Hindlimb muscle (tissue), 1 donor: ENCODE measurements at places on chromosomes 6 and 20.

GRCh38 chr6:89110284-89110683 is 7.6 kb downstream of the SRSF12 start:
- DNase-seq: no peak

- DNase-seq: no peak
These were observed 715.9 kb upstream of the POU3F2 start for GRCh38 chr6:98118397-98119045.

- no peak for DNase-seq
These were observed 262.0 kb downstream of the CDC5L start for GRCh38 chr6:44649365-44650025.

DNA sequence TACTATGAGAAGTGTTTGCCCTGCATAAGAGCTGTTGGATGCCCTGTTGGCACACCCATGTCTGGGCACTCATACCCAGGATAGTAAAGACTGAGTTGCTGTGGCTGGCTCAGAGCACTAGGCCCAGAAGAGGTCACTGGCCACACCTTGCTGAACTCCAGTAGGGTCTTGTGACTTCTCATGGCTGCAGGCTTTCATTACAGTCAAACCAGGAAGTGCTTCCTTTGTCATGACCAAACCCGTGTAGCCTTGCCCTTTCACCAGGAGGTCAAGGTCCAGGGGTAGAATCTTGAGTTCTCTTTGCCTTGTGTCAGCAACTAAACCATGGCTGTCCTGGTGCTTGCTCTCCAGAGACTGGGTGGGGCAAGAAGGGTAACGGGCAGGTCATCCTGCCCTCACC is 49.5 kb downstream of the CD164 start:
- DNase-seq: no peak

DNA sequence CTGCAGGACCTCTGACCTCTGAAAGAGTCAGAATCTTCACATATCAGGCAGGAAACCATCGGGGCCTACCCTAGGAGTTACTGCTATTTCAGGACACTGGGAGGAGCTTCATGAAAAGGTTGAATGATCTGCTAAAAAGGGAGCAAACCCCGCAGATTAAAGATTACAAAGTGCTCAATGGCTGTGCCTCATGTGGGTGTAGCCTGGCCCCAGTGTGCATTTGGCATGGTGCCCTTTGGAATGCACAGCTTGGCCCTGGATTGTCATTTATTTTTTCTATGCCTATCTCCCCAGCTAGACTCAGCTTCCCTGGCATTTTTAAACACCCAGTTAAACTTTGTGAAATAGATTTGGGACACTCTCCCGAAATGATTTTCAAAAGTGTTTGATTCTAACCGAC is 368.5 kb upstream of the SPTLC3 start:
- no peak for DNase-seq

DNA sequence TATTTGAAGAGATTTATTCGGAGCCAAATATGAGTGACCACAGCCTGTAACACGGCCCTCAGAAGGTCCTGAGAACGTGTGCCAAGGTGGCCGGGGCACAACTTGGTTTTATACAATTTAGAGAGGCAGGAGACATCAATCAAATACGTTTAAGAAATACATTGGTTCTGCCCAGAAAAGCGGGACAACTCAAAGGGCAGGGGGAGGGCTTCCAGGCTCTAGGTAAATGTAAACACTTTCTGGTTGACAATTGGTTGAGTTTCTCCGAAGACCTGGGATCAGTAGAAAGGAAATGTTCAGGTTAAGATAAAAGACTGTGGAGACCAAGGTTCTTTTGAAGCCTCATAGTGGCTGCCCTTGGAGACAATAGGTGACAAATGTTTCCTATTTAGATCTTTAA is 18.9 kb upstream of the KIF25 start:
- no peak for DNase-seq

DNA sequence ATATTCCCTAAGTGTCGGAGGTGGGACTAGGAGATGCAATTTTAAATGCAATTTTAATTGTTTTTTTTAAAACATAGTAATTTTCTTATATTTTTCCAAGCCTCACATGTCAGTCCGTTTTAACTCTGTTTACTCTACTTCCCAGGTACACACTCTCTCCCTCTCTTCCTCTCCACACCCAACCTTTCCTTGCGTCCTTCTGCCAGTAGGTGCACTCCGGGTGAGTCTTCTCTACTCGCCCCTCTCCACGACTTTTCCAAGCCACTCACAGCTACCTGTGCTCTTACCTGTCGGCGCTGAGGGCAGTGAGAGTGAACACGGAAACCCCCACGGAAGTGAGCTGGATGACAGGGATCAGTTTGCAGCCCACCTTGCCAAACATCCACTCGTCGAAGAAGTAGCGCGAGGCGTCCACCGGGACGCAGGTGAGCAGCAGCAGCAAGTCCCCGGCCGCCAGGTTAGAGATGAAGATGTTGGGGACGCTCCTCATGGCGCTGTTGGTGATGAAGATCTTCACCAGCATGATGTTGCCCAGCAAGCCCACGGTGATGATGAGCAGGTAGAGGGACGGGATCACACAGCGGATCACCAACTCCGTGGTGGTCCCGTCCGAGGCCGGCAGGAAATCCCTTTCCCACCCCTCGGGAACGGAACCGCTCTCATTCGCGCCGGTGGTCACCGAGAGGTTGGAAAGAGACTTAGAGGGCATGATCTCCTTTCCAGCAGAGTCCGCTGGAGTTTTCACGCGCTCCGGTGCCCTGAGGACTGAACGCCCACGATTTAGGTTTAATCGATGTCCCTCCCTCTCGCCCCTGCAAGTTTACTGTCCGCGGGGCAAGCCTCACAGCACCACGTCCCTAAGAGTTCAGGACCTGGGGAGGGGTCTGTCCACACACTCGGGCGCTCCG is 44.5 kb upstream of the GJE1 start:
- DNase-seq: no peak

DNA sequence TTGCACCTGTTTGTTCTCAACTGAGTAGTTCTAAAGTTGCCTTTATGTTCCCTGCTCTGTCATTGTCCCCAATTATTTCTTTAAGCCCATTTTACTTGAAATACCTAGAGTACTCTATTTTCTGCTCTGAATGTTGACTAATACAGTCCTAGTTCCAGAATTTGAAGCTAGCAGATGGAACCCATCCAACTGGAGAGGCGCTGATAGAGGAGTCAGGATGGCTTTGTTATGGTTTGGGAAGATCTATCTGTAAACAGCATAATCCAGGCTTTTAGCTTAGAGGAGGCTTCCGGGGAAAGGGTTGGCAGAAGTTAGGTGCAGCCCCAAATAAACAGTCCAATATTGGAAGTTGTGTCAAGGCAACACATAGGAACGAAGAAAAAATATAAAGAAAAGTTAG is 927.7 kb downstream of the TFAP2A start:
- no peak for DNase-seq

DNA sequence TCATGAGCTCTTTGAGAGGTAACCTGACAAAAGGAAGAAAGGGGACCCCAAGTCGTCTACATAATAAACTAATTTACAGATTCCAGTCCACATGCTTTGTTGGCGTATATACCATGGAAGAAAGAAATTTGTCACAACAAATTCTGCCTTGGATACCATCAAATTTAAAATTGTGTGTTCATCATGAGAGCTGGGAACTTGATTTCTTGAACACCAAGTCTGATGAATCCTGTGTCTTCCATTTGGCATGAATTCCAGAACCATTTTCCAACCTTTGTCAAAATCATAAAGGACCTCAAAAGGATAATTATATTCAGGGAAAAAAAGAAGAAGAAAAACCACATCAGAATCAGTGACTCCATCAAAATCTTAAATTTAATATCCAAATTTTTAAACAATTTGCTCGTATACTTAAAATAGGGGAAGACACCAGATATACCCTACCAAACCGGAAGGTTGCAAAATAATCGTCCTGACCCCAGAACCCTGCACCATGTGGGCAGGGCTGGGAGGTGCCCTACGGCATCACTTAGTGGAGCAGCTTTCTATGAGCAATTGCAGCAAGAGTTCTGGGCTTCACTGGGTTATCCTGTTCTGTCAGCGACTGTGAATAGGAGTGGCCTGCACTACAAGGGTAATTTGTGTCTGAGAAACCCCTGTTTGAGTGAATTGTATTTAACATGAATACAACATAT is 74.1 kb upstream of the INSM1 start:
- no peak for DNase-seq

GRCh38 chr20:56171087-56172012 is 77.2 kb upstream of the MC3R start:
- no peak for DNase-seq
